Fibroblast of villous mesenchyme (primary cell): ENCODE measurements at places on chromosomes 12 and 14. TPM values are rescaled to one million over a fixed set of nuclear protein-coding genes. Genes with fewer than 3 reads are reported as not detected.

GRCh38 chr12:82966001-82966559 is 279.4 kb downstream of the TMTC2 start:
- no peak for DNase-seq

KRT1 gene
- not detected in 2 replicates for total RNA-seq

DNA sequence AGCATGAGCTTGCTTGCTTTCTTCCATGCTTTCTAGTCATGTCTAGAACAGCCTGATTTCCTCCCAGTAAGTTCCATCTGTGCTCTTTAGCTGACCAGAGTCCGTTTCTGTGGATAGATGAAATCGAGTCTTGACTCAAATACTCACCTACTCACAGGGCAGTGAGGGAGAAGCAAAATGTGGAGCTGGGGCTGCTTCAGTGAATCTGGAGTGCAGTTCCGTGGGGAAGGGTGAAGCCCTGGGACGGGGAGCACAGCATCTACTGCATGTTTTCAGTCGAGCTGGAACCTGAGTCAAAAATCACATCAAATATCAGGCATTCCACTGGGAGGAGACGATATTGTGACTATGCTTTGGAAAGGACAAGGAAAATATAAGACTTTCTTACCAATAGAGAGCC is 70.3 kb upstream of the PRMT8 start:
- no peak for DNase-seq

DNA sequence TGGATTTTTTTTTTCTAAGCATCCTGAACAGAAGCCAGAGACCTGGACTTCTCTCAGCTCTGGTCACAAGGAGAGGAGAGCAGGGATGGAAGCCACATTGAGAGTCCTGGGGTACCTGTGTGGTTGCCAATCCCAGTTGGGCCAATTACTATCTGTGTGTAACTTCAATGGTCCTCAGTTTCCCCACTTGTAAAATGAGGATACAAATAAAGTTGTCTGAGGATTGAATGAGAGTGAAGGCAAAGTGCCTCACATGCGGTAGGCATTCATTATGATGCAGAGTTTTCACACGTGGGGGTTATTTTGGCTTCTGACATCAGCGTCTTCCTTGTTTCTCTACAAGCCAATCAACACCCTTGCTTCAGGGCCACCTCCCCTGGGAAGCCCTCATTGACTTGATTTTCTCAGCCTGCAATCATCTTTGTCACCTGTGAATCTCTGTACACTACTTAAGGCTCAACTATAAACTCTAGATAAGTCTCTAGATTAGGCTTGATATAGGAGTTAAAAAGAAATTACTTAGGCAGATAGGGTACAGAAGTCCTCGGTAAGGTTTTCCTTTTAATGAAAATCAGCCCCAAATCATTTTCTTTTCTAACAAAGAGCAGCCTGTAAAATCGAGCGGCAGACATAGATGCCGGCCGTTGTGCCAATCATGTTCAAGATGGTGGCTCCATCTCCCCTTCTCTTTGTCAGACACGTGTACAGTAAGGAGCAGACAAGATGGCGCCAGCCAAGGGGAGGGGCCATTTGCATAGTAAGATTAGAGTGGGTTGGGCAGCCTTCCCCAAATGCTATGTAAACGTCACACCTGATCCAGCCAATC is 37.8 kb upstream of the FICD start:
- no peak for DNase-seq

- DNase-seq, result no peak
These were observed 8.0 kb upstream of the C12orf42 start for GRCh38 chr12:103503546-103504480.

RNASE12 gene
- not detected in 2 replicates for total RNA-seq

GRCh38 chr14:33484264-33484663 is 466.6 kb downstream of the EGLN3 start:
- DNase-seq, result no peak

DNA sequence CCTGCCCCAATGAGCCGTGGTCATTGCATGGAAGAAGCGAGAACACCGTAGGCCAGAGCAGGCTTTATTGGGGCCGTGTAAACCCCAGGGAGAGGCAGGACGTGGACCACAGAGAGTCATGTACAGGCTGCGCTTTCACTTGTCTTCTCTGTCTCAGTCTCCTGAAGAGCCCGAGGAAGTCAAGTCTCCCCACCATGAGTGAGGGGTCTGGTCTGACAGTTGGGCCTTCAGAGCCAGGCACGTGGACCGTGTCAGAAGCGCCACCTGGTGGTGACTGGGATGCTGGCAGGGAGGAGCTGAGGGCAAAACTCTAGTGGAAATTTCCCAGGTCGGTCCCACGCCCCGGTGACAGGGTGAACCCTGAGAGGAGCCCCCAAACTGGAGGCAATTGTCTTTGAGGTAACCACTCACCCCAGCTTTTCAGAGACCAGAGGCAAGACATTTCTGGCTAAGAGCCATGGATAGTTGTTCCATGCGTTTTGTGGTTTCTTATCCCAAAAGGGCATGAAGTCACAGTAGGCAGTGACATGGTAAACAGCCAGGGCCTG is 17.4 kb downstream of the RPS6KL1 start:
- DNase-seq, result peak; percentile 61

GRCh38 chr12:14400599-14400998 is 35.1 kb downstream of the ATF7IP start:
- no peak for DNase-seq

GRCh38 chr12:80050236-80050635 is 49.1 kb upstream of the OTOGL start:
- DNase-seq, result no peak

KRT8 gene
- total RNA-seq, result 57.0 and 74.7 TPM in 2 replicates

GRCh38 chr12:13534645-13535398 is 338.3 kb downstream of the EMP1 start:
- DNase-seq, result peak; percentile 39

DNA sequence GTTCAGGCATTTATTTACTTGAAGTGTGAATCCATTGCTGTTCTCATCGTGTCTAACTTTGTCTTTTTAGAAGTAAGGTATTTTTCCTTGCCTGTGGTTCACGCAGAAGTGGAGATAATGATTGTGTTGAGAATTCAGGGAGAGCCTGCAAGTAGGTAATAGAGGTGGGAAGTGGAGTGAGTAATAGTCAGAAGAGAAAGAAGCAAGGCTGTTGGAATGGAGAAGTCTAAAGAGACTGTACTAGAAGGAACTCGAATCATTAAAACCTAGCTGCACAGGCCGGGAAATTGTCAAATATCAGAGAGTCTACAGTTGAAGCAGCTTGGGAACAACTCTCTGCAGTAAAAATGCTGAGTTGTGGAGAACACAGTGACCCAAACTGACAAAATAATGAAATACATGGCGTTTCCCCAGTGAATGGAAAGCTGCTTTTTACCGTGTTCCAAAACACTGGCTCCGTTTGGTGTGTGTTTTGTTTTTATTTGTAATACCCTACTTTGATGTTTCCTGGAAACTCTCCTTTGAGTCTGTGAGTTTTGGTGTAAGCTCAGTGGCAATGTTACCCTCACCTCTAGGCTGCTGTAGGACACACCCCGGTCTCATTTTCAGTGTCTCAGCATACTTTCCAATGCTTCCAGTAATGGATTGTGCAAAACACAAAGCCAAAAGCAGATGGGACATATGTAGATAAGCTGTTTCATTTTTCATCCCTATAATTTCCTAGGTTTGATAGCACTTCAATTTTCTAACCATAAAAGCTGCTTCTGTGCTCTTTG is 146.6 kb downstream of the CRADD start:
- DNase-seq, result peak; percentile 56

DNA sequence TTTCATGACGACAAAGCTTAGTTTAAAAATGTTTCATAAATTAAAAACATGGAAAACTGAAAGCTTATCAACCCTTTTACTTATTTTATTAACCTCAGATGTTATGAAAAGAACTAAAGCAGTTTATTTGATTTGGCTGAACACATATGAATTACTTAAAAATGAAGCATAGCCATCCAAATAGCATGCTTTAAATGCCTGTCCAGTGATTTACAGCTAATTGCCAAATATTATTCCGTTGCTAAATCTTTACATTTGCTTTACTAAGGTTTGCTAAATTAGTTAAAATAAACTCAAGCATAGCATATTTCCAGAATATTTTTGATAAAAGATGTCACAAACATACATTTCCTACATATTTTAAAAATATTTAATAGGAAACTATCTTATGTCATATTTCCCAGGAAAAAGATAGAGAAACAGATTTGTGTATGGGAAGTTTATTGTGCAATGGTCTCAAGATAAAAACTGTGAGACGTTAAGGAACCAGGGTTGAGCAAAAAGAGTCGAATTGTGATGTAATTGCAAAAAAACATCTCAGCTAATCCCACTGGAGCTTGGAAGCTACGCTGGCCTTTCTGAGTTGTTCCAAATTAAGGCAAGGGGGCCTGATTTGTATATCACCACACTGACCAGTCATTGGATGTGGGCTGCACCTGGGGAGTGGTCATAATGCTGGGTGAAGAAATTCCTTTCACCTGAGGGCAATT is 25.8 kb downstream of the GPR135 start:
- DNase-seq, result peak; percentile 85

DNA sequence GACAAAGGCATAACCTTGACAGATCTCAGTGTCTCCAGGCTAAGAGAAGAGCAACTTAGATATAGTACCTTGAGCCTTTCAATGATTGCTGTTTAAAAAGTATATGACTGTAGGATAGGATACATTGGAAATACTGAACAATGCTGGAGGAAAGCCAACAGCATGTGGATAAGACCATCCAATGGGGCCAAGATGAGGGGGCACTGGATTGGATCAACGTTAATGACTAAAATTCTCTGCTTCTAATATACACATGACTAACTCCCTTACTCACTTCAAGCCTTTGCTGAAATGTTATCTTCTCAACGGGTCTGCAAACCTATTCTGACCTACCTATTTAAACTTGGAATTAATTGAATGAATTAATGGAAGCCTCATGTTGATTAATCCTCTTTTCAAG is 354.9 kb downstream of the RAD51B start:
- no peak for DNase-seq

TGFB3 gene
- total RNA-seq, result 7.7 and 14.2 TPM in 2 replicates

- no peak for DNase-seq
These were observed 46.1 kb downstream of the MAPKAPK5 start for GRCh38 chr12:111887926-111888745.

SYNE3 gene
- total RNA-seq, result 6.5 and 10.0 TPM in 2 replicates

DNA sequence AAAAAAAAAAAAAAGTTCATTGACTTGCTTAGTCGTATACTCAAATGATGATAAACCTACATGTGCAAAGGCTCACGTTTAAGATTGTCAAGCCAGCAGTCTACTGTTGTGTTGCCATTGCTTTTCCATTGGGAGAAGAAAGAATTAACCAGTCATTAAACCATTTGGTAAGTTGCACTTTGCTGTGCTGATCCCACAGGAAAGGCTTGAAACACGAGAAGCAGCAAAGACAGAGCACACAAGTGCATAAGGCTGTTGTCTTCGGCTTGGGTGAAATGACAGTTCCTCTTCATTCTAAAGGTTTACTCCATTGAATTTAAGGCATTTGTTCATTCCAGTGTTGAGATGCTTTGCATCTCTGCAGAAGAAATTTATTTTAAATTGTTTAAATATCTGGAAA is 50.1 kb downstream of the ZC3H14 start:
- no peak for DNase-seq

DNA sequence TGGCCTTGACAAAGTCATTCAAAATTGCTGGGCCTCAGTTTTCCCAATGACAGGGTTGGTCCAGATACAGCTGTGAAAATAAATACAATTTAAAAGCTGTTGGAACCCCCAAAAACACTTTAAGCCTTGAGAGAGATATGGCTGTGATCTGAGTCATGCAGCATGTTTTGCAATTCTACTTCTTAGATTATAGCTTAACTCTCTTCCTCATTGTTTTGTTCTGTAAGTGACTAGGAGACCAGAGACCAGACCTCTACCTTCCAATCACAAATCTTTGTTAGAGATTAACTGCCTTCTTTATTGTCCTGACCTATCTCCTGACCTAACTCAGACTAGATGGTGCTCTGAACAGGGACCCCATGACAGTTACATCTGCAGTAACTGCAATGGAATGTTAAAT is 198.1 kb downstream of the STXBP6 start:
- peak; percentile 53 for DNase-seq

DNA sequence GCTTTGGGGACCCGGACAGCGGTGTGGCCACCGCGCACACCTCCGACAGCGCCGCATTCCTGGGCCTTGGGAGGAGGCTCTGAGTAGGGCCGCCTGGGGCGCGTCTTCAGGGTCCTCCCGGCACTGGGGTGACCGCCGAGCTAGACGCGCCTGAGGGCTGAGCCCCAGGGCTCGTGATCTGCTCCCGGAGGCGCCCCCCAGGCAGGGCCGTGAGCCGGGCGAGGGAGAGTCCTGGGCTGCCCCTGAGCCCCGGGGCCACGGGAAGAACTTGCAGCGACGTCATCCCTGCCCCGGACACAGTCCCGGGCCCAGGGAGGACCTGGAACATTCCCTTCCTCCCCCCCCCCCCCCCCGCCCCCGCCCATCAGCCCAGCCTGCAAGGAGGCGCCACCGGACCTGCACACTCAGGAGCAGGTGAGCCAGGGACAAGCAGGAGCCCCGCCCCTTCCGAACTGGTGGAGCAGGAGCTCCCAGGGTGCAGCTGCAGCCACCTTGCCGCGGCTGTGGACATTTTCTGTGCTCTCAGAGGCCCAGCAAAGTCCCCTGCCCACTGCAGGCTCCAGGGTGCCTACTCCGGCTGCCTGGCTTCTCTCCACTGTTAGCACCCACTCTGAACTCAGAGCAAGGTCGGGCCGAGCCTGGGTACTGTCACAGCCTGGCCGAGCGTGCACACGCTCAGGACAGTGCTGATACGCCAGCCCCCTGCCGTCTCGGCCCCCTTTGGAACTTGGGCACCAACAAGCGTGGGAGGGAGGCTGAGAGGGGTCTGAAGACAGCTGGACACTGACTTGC is 50.7 kb downstream of the A2M start:
- DNase-seq, result peak; percentile 13

- DNase-seq, result no peak
These were observed 881.9 kb downstream of the GALC start for GRCh38 chr14:87111126-87111525.

KCNMB4 gene
- 4.2 and 7.3 TPM in 2 replicates for total RNA-seq

GRCh38 chr12:31118347-31119191 is 44.9 kb downstream of the DDX11 start:
- no peak for DNase-seq

DNA sequence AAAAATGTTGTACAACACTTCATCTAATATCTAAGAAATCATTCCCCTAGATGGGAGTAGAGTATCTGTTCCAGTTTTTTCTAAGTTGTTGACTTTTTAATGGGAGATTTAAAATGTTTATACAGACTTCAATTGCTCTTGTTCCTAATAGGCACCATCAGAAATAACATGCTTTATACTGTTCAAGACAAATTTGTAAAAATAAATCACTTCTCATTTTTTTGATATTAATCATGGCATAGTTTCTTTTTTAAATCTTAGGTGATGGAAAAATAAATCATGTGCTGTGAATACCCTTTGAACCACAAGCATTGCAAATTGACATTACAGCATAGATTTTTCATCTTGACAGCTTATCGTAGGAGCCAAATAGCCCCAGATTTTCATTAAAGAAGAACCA is 473.5 kb upstream of the MGAT4C start:
- DNase-seq, result no peak

DNA sequence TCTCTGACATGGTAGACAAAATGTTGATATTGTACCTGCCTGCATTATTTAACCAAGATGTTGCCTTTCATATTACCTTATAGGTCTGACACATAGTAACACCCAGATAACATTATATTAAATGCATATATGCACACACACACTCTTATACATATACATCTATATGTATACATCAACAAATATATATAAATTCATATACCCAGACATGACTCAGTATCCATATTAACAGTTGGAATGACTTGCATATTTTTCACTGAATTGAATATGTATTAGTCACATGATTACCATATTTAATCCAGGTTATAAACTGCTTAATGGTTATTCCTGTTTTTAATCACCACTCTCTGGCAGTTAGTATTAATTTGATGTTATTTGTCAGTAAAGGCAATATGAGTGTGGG is 85.2 kb downstream of the PAX9 start:
- DNase-seq, result no peak
